GM12891 (cell line): ENCODE measurements at places on chromosomes 12 and 14.
A peak's percentile ranks its signal among the peaks of the same experiment; 100 is the strongest.

GRCh38 chr12:79988368-79988767 lies 53.5 kb upstream of the PPP1R12A start:
- DNase-seq, result no peak

DNA sequence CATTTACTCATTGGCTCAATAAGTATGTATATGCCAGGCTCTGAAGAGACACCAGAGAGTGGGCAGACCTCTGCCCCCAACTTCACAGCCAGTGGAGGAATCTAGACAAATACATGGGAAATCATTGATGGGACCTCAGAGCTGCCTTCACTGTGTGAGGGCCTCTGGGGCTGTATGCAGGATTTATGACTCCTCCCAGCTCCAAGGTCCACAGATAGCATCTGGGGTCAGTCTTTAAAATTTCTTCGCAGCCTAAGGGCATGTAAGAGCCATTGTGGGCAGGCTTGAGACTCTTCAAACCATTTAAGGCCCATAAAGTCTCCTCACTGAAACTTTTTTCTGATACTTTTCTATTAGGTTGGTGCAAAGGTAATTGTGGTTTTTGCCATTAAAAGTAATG lies 125.5 kb downstream of the SPTSSA start:
- no peak for DNase-seq

DNA sequence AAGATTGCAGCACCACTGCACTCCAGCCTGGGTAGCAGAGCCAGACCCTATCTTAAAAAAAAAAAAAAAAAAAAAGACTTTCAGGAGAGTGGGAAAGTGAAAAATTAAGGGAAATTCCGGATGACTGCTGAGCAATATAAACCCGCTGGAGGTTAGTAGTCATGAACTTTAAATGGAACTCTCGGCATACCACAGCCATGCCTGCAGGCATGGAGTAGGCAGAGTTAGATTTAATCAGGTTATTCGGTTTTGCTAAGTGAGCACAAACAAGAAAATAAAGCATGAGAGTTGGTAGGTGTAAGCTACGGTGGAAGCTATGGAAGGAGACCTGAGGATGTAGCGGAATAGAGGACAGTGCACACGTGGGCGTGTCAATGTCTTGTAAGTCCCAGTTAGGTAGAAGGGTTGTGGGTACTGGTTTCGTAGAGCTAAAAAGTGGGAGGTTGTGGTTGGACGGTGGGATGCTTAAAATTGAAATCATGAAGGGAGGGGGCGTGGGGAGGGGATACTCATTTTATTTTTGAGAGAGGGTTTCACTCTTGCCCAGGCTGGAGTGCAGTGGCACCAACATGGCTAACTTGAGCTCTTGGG lies 11.8 kb upstream of the TUBA1C start:
- no peak for DNase-seq

- no peak for DNase-seq
These were observed 62.9 kb downstream of the GCH1 start for GRCh38 chr14:54839701-54840119.

DNA sequence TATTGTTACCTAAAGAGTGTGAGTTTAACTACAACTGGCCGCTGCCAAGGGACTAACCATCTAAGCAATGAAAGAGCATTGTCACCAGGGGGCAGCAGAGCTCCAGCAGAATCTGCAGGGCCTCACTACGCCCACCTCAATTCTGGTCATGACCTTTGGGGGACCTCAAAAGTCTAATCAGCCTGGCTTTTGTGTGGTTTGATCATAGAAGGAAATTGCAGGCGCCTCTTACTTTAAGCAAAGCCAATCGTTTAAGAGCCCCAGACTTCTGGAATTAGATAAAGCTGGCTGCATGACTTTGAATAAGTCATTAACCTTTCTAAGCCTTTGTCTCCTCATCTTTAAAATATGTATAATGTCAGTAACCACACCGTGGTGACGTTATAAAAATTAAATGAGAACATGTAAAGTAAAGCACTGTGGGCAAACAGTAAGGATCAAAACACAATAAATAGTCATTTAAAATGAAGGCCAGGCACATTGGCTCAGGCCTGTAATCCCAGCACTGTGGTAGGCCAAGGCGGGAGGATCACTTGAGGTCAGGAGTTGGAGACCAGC lies 58.6 kb downstream of the TBX3 start:
- DNase-seq, result peak; percentile 27

- DNase-seq, result no peak
These were observed 8.7 kb downstream of the SYNE3 start for GRCh38 chr14:95507701-95508103.

- no peak for DNase-seq
These were observed 290.4 kb downstream of the AACS start for GRCh38 chr12:125355614-125356013.

GRCh38 chr12:10341892-10342509 lies 34.3 kb downstream of the KLRD1 start:
- DNase-seq, result no peak

DNA sequence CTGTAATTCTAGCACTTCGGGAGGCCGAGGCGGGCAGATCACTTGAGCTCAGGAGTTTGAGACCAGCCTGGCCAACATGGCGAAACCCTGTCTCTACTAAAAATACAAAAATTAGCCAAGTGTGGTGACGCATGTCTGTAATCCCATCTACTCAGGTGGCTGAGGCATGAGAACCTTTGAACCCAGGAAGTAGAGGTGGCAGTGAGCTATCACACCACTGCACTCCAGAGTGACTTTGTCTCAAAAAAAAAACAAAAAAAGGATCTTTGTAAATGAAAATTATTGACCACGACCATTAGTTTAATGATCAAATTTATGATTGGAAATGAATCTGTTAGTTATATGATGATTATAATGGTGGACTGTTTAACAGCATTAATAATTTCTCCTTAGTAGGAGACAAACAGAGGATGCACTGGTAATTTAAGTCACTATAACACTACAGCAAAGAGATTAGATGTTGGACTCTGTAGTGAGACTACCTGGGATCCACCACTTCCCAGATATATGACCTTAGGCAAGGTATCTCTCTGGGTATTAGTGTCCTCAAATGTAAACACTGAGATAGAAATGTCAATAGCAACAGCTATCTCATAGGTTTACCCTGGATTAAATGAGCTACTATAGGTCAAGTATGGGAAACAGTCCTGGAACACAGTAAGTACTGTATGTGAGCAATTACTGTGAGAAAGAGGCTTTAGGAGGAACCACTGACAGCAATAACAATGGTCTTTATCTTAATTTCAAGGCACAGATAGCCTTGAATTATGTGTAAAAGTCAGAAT lies 214.7 kb downstream of the NOVA1 start:
- DNase-seq, result no peak

DNA sequence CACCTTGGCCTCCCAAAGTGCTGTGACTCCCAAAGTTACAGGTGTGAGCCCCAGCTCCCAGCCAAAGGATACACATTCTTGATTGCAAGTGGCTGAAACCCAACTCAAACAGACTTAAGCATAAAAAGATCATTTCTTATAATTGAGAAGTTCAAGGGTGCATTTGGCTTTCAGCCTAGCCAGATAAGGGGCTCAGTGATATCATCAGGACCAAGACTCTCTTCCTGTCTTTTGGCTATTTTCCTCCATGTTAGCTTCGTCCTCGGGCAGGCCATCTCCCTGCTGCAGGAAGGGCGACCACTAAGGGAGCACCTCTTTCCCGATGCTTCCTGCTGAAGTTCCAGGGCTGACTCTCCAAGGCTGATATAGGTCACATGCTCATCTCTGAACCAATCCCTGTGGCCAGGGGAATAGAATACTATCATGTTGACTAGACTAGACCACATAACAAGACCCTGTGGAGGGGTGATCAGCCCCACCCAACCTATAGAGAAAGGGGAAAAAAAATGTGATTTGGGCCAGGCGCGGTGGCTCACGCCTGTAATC lies 9.8 kb upstream of the KRT8 start:
- no peak for DNase-seq

- DNase-seq, result no peak
These were observed 5.0 kb upstream of the NEDD1 start for GRCh38 chr12:96902076-96902475.

- no peak for DNase-seq
These were observed 60.3 kb downstream of the MED13L start for GRCh38 chr12:116217045-116217735.

GRCh38 chr12:120012067-120012621 lies 23.1 kb downstream of the BICDL1 start:
- peak; percentile 35 for DNase-seq

DNA sequence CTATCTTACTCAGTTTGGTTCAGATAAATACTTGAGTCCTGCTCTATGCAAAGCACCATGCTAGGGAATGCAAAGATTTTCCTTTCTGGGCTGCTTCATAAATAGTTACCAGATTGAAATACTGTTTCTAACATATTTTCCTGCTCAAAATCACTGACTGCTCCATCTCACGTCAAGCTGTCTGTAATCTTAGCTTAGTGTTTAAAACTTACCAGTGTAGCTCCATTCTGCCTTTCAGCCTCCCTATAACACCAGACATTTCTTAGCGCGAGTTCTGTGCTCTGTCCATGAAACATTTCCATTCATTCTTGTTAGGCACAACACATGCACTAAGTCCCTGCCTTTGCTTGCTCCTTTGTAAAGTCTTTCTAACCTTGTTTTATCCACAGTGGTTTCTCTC lies 129.4 kb downstream of the NPAS3 start:
- no peak for DNase-seq

- no peak for DNase-seq
These were observed 33.5 kb downstream of the CYP46A1 start for GRCh38 chr14:99717682-99718013.

DNA sequence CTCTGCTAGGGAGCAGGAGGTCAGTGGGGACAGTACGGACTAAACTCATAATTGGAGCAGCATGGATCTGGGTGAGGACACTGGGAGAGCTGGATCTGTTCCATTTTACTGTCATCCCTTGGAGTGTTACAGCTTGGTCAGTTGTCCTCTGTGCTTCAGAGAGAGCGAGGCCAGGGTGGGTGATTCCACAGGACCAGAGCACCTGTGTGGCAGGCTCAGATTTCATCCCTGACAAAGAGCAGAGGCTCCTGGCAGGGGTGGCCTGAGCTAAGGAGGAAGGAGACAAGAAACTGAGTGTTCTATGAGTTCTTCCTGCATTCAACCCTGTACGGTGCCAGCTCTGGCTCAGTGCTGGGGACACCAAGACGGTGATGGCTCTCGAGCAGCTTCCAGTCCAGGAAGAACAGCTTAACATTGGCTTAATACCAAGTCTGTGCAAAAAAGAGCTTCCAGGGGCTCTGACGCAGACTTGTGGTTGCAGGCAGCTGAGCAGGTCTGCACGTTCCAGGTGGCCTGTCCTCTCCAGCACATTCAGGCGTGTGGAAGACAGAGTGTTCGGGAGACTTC lies 8.4 kb upstream of the PGF start:
- DNase-seq, result no peak

DNA sequence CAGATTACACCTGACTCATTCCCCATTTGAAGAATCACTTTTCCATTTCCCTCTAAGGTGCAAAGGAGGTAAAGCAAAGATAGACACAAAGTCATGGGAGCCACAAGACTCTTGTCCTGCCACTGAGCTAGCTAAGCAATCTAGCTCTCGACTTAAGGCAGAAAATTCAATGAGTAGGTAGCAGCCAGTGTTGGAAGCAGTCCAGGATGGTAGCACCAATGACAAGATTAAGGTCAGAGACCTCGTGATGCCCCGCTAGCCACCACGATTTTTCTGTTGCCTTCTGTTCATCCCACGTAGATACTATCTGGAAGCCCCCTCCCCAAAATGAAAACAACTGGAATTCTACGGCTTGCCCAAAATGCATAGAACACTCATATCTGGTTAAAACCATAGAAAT lies 1.4 kb downstream of the VAMP1 start:
- no peak for DNase-seq

- DNase-seq, result no peak
These were observed 1.6 kb upstream of the CDKN1B start for GRCh38 chr12:12715459-12716150.

- peak; percentile 10 for DNase-seq
These were observed 2.3 kb upstream of the DIO2 start for GRCh38 chr14:80213602-80214001.

- no peak for DNase-seq
These were observed 496.4 kb downstream of the PCNX1 start for GRCh38 chr14:71403656-71404055.

DNA sequence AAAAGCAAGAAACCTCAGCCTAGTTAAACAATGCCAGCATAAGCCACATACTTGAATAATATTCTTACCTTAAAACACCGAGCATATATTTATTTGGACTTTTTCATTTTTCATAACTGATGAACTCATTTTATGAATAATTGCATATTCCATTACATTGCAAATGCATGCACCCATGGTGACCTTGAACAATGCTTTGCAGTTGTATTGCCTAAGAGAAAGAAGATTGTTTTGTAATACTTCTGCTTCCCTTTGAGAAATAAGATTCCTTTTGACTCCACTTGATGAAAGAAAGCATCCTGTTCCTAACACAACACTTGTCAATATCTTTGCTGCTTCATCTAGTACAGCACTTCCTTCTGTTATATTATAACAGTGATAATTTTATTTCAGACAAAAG lies 1182.2 kb downstream of the FLRT2 start:
- DNase-seq, result no peak

DNA sequence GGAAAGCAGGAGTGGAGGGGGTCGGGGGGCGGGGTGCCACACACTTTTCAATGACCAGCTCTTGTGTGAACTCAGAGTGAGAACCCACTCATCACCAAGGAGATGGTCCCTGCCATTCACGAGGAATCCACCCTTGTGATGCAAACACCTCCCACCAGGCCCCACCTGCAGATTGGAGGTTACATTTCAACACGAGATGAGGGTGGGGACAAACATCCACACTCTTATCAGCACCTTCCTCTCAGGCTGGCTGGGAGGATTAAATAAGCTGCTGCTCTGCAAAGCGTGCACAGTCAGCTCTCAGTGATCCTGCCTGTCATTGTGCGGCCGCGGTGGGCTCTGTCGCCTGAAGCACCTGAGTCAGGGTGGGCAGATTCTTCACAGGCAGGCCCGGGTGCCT lies 39.7 kb downstream of the AACS start:
- no peak for DNase-seq

DNA sequence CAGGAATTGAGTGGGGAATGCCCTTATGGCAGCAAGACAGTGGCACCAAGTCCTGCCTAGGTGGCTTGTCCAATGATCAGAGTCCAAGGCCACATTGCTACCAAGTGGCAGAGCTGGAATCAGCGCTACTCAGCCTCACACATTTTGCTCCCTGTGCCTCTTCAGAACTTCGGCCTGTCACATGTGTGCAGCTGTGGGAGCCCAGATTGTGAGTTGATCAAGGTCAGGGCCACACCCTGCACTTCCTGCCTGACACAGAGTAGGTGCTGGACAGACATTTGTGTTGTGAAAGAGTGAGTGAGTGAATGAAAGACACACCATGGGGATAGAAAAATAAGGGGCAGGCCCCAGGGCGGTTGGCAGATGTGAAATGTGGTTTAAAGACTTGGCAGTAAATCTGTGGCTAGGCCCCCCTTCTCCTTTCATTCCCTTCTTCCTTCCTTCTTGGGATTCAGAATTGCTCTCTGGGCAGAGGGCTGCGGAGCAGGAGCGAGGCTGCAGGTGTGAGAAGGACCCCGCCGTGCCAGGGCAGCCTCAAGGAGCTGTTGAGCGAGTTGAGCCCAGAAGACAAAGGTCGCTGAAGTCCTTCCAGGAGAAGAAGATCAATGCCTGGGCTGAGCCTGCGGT lies 83.5 kb downstream of the SLC25A47 start:
- DNase-seq, result no peak
